ENCODE measurements at places on chromosomes 3 and 15.

DNA sequence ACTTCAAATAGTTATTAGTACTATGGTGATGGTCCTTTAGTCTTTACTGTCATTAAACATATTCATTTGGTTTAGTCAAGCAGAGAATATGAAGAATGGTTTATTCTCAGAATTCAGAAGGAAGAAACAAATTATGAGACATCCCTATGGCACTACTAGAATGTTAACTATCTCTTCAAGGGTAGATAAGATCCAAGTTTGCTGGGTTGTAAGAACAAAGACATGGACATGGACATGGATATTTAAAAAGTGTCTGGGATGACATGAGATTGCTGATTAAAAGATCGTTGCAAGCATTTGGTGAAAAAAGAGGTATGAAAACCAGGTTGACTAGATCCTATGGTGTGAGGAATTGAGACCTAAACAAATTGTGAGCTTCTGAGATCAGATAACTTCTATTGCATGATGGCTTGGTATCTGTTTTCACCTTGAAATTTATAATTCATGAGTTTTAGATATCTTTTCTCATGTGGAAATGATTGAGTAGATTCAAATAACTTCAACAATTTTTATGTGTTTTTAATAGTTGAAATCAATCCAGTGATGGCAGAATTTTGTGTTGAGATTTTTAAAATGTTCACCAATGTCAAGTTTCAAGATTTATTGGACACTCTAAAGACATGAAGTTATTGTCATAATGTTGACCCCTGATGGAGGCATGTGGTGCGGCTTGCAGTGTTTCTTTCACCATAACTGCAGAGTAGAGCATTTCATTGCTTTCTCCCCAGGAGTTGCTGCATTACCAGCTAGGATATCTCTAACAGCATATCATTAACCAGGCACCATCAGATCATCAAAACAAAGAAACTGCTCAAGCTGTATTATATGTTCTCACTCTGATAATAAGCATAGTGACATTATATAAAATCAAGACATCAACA is 72.6 kb downstream of the NAALADL2 start:
- no peak for DNase-seq

- no peak for DNase-seq
These were observed 344.9 kb downstream of the NLGN1 start for GRCh38 chr3:173742491-173742890.

DNA sequence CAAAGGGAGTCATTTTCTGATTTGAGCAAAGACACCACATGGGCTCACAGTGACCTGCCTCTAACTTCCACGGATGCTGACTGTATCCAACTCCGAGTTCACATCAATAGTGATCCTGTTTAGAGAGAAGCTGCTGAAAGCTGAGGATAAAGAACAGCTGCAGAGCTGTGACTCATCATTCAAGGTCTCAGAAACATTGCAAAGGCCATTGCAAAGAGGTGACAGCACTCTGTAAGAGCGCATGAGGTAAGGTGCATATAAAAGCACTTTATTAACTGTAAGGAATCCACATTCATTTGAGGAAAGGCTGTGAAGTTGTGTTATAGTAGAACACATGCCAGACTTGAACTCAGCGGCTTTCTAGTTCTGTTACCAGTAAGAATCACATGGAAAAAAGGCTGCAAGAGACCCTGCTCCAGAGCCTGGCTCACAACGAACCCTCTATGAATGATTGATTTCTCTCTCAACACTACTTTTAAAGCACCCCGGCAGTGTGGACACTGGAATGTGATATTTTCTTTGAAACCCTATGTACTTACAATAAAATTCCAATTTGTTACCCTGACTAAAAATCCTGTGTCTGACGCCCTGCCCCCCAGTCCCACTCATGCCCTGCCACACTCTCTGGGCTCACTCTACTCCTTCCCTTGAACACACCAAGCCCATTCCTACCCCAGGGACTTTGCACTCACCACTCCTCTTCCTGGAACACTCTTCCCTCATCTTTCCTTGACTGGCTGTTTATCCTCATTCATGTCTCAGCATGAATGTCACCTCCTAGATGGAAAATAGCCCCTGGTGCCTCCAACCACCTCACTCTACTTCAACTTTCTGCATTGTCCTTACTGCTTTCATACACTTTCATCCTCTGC is 111.2 kb downstream of the LSM3 start:
- DNase-seq = no peak

GRCh38 chr15:30933293-30933692 is 29.6 kb downstream of the FAN1 start:
- DNase-seq = no peak

DNA sequence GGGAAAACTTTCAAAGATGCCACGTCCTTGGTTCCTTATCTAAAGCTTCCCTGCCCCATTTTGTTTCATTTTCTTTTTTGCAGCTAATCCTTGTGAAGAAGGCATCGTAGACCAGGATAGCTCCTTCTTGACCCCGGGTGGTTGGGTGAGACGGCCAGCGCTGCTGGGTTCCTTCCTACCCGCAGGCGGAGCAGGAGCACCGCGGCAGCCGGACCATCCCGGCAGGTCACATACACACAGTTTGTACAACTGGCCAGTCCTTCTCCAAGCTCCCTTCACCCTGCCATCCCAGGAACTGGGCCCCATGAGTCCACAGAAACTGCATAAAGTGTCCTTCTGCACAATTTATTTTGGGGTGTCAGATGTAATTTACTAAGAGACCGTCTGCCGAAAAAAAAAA is 83.9 kb downstream of the MEGF11 start:
- no peak for DNase-seq

GRCh38 chr3:169458752-169459151 is 204.8 kb downstream of the MECOM start:
- DNase-seq = no peak

GRCh38 chr15:59020322-59020721 is 32.9 kb downstream of the RNF111 start:
- no peak for DNase-seq

- no peak for DNase-seq
These were observed at the start of gene ALG1L2 for GRCh38 chr3:130081351-130081881. Gene ALG1L2 (plus strand): TSS chr3:130081831. CDS start chr3:130082017, 186 bp downstream.

GRCh38 chr15:32933236-32933635 is 215.4 kb downstream of the GREM1 start:
- no peak for DNase-seq

DNA sequence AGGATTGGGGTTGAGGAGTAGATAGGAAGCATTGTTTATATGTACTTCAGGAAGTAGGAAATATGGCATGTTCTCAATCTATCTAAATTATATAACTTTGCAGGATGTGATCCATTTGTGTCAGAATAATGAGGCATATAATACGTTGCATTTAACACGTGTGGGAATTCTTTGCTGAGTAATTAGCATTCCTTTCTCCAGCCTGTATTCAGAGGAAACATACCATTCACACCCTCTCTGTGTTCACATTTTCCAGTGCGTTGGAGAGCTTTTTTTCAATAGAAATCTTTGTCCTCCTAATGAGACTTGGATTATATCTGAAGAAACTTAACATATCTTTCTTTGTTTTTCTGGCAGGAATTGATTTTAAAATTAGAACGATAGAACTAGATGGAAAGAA is 33.0 kb upstream of the APH1B start:
- no peak for DNase-seq

DNA sequence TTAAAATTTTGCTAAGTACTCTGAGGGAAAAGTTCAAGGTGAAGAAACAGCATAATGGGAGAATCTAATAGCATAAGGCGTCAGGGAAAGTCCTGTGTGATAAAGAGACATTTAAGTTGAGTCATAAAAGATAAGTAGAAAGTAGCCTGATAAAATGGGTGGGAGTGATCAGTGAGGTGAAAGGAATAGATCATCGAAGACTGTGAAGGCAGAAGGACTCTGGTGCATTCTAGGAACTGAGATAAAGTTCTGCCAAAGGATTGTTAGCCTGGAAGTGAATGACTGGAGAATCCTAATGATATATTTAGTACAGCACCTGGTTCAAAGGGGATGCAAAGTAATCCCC is 149.9 kb downstream of the CFAP20DC start:
- DNase-seq = no peak

DNA sequence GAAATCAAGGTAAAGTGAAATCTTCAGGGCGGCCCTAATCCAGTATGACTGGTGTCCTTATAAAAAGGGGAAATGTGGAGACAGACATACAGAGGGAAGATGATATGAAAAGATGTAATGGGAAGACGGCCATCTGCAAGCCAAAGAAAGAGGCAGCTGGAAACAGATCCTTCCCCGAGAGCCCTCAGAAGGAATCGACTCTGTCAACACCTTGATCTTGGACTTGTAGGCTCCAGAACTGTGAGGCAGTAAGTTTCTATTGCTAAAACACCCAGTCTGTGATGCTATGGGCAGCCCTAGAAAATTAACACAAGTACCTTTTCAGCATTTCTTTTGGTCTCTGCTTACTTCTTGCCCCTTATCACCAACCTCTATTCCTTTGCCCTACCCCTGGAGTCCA is 174.7 kb upstream of the TPM1 start:
- DNase-seq = no peak

DNA sequence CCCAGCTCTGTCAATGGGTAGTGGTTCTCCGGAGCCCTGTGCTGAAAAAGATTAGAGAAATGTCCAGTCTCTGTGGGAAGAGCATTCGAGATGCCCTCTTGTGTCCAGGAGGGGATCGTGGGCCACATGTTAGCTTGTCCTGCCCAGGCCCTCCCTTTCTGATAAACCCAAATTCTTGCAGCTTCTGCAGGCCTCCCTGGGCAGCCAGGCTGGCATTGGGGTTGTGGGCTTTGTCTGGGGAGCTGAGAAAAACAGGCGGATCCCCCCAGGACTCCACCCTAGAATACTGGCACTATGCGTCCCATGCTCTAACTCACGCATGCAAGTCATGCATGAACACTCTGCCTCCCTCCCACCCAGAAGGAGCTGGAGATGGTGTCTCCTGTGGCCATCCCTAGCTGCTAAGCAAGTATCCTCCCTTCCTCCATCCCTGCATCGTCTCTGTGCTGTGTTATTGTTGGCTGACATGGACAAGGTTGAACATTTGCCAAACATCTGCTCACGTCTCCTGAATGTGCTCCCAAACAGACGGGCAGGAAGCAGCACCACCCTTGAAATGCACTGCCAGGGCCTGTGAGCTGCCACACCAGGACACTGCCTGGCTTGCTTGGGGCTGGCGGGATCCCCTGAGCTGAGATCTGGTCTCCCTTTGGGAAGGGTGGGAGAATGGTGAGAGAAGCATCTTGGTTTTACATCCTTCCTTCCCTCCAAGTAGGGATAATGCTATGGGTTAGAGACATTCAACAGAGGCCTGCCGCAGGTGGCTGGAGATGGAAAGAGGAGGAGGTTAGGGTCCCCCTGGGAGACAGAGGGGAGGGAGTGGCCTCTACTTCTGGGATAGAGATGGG is 26.5 kb downstream of the CFAP161 start:
- no peak for DNase-seq

DNA sequence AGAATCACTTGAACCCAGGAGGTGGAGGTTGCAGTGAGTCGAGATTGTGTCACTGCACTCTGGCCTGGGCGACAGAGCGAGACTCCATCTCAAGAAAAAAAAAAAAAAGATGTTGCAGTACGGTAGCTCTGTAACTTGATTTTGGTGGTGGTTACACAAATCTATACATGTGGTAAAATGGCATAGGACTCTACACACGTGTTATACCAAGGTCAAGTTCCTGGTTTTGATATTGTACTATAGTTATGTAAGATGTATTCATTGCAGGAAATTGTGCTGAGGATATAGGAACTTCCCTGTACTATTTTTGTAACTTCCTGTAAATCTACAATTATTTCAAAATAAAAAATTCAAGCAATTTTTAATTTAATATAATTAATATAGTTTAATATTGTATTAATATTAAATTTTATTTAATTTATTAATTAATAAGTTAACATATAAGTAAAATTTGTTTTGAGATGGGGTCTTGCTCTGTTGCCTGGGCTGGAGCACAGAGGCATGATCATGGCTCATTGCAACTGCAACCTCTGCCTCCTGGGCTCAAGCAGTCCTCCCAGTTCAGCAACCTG is 9.9 kb downstream of the MYD88 start:
- DNase-seq = no peak

DNA sequence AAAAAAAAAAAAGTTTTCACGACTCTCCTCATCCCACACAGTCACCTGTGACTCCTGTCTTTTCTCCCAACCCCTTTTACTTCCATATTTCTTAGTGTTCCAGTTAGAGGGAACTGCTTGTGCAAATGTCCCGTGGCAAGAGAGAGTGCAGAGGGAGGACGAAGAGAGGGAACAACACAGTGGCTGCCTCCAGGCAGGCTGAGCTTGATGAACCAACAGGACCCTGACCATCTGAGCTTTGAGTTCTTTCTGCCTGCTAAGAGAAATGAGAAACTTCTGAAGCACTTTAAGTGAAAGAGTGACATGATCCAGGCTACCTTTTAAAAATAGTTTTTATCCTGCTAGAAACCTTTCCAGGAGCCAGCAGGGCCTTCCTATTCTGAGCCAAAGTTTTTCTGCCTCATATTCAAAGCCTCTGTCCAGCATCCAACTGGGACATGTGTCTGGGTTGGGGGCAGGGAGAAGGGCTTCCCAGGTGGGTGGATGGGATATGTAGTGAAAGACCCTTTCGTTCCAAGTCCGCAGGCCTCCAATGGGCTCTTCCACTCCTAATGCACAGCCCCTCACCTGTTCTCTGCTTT is 239.9 kb downstream of the OPA1 start:
- DNase-seq = no peak

DNA sequence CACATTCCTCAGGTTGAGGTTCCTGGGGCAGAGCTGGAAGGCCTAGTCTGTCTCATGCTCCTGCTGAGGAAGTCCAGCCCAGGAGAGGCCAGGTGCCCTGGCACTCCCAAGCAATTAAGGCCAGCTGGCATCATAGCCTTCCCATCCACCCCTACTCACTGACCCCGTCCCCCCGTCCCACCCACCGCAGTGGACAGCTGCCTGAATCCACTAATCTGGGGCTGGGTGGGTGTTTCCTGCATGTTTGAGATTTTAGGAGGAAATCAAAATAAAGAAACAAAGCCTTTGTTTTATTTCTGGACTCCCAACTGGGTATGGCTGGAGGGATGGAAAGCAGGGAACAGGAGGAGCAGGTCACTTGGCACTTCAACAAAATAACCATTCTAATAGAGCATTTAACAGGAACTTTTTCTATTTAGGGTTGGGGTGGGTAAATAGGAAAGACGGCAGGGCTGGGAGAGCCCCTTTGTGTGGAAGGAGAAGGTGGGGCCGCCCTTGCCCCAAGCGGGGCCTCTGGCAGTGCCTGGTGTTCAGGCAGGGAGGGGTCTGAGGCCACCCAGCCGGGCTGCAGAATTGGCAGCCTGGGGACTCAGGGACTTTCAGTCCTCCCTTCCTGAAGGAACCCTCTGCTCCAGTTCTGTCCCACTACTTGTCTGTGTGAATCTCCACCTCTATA is 8.5 kb downstream of the MRAS start:
- no peak for DNase-seq

DNA sequence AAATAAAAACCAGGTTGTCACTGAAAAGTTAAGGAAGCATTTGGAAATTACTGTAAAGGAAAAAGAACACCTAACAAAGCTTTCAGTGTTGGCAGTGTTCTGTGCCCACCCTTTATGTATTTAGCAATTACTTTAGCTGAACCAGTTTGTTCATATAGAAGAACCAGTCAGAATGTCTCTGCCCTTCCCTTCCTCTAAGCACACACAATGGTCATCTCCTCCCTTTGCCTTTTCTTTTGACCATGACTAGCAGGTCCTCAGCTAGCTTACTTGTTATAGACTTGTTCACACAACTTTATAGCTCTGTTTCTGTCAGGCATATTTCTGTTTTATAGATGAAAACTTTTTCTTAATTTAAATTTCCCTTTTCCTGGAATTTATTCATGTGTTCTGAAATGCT is 59.6 kb downstream of the AKAP13 start:
- no peak for DNase-seq

GRCh38 chr3:52182196-52182595 is 15.8 kb upstream of the ALAS1 start:
- no peak for DNase-seq
